NCI-H1930 (cell line): ENCODE measurements at places on chromosomes 5 and 9.

DNA sequence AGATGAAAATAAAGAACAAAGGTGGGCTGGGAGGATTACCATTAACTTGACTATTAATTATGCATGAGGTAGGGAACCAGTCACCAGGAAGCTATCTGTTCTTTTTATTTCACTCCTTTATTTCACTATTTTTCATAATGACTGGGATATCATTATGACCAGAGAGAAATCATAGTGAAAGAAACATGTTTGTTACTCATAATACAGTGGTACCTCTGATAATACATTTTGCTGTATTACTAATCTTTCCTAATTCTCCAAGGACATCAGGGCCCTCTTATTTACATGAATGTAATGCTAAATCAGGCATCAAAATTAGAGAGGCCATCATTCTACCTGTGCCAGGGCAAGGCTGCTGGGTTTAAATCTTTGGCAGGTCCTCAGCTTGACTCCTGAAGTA, 253.7 kb downstream of the NR3C1 start:
- no peak for DNase-seq

DNA sequence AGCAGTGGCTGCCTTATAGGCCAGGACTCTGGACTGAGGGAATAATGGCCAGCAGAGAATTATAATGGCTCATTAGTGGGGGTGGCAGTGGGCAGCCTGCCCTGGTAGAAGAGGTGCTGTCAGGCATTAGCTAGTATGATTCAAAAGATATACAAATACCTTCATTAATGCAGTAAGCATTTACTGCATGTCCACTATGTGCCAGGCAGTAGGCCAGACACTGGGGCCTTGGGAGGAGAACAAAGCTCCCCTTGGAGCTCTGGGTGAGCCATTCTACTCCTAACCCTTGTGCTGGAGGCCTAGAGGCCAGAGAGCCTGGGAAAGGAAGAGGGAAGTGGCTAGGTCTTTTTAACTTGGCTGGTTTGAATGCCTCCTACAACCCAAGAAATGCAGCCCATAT, 2.0 kb upstream of the GARNL3 start:
- DNase-seq: no peak

DNA sequence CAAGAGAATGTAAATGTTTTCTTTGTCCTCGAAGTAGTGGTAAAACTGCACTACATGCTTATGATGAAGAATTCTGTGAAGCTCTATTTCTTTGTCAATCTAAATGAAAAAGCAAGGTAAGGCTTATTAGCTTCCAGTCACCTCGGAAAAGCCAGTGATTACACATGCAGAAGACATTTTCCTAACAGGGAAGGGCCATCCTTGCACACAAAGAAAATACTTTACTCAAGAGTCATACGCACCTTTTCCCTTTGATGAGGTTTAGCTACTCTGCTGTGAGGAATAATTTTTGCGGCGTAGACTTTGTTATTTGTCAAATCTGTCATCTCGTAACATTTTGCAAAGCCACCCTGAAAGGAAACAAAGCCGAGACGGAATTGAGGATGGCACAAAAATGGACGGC, 1.1 kb downstream of the PLK2 start:
- DNase-seq: no peak

DNA sequence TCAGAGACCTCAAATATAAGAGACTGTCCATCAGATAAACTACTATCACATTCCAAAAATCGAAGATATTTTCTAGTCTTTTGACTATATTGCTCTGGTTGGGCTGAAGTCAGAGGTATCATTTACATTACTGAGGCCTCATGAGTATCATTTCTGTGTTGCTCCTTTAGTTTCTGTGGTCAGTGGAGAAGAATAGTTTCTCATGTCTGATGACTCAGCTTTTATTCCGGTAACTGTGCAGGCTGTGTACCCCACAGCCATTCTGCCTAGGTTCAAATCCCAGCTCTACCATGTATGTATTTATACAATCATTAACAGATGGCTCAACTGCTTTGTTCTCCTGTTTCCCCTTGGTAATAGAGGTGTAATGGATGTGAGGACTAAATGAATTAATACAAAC, 179.3 kb downstream of the ALDH1A1 start:
- no peak for DNase-seq

DNA sequence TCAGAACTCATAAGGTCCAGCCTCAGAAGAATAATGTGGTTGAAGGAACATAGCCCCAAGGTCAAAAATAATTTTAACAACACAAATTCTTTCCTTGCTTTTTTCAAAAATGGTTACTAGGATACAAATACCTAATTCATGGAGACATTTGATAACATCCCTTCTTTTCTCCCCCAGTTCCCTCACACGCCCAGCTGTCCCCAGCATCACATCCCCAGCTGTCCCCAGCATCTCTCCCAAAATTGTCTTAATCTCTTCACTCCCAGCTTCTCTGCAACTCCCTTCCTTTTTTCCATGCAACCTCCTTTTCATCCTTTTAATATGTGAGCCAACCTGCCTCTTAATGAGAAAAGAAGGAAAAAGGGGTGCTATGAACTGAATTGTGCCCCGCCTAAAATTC, 77.8 kb downstream of the FSTL4 start:
- DNase-seq: no peak

DNA sequence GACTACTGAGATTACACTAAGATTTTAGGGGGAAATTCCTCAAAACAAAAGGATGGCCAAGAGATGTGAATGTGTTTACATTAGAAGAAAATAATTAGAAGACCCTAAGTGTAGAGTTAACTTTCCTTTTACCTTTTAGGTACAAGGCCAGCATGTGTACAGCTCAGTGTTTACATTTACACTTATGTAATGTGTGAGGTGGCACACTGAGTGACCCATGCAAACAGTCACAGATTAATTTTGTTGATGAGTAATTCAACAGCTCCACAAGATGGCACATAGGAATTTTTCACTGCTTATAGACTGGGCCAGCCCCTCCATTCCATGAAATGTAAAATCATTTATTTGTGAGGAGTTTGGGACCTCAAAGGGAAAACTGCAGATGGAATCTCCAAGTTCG, 90.1 kb upstream of the SLC12A2 start:
- no peak for DNase-seq

- DNase-seq: no peak
These were observed 1763.7 kb downstream of the EFNA5 start for GRCh38 chr5:105907016-105907415.

DNA sequence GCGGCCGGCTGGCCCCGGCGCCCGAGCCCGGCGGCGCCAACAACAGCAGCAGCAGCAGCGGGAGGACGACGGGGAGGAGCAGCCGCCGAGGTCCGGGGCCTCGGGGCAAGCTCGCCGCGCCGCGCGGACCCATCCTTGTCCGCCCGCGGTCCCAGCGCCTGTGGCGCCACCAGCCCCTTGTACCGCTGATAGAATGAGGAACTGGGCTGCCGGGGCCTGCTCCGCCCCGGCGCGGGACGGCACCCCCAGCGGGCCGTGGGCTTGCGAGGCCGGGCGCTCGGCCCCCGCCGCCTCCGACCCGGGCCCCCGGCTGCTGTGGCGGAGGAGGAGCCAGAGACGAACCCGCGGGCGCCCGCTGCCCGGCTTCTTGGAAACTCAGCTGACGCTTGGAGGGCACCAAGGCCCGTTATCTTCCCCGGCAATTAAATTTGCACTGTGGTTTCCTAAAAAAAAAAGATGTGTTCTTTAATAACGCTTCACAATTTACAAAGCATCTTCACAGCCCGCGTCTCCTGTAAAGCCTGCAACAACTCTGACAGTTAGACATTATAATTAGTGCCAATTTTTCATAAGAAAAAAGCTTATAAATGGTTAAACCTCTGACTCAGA, at the start of gene ARSB:
Gene ARSB, minus strand, starts transcription at position 195 of the 609 bp plus-strand sequence. Its CDS starts 62 bp downstream, at position 133.
- no peak for DNase-seq

DNA sequence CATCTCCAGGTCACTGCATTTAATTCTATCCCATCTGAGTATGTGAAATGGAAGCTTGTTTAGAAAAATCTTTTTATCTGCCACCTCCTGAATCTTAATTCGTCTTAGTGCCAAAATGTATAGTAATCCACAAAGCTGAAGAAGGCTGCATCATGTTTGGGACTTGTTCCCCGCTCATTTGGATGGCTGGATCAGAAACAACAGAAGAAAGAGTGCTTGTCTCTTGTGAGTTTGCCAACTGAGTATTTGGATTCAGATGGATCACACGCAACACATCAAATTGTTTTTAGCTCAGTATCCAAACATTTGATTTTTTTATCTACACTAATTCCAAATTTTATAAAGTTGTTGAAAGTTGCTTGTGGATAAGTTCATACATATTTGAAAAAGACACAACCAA, 197.2 kb upstream of the PAPPA start:
- DNase-seq: no peak

DNA sequence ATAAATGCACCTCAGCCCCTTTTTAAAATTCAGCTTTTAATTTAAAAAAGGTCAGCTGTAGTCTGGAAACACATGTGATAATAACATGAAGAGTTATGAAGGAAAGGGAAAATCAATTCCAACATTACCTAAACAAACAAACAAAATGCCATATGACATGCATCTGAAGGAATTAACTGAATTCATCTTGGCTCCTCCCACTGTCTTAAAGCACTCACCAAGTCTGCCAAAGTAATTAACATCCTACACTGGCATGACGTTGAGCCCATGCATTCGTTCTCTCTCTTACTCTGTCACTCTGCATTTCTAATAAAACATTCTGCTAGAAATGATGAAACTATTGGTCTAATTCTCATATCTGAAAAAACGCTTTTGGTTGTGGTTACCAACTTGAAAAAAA, 37.7 kb downstream of the TSSK1B start:
- no peak for DNase-seq

DNA sequence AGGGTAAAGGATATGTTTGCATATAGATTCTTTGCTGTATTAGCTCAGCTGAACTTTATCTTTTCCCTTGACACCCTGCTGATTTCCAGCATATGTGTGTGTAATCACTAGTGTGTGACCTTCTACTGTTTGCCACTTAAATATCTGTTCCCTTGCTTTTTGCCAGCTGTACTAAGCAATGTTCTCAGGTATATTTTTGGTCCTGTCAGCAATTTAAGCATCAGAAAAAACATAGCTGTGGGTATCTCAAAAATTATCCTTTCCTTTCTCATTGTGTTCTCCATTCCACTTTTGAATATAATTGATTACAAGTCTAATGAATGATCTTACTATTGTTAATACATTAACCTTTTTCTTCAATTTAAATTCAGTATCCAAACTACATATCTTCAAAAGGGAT, 59.2 kb upstream of the CDH10 start:
- DNase-seq: no peak

DNA sequence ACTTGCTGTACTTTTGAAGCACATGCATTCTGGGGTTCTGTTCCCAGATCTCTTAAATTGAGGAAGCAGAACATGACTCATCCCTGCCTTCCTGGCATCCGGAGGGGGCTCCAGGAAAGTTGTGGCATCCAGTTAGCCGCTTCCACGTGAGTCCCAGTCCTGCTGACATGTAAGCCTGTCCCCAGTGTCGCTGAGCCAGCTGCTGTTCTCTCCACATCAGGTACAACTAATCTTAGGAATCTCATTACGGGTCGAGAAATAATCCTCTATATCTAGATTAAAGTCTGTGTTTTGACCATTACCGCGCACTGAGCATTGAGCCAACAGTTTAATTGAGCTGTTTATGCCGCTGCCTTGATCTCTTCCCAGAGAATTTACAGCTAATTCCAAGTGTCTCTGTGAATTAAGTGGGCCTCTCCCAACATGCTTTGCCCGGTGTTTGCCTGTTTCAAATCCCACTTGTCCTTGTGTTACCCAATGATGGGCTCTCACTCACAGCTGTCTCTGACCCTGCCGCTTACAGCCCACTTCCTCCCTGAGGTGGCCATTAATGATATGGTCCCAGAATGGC, 10.5 kb upstream of the SHB start:
- no peak for DNase-seq

GRCh38 chr5:126414874-126415502, 8.2 kb upstream of the GRAMD2B start:
- DNase-seq: no peak

DNA sequence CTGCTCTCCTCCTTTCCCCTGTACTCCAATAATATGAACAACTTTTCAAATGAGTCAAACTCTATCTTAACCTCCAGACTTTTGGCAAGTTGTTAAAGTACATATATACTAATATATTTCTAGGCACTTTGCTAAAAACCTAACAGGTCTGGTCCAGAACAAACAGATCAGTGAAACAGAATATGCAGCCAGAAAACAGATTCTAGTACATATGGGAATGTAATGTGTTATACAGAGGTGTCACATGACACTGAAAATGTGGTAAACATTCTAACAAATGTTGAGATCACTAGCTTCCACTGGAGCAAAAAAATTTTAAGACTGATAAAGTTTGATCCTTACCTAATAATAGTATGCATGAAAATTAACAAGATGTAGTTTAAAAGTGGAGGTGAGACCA, 136.9 kb downstream of the OR2K2 start:
- no peak for DNase-seq

GRCh38 chr5:81898403-81898802, 73.4 kb upstream of the ATG10 start:
- no peak for DNase-seq

DNA sequence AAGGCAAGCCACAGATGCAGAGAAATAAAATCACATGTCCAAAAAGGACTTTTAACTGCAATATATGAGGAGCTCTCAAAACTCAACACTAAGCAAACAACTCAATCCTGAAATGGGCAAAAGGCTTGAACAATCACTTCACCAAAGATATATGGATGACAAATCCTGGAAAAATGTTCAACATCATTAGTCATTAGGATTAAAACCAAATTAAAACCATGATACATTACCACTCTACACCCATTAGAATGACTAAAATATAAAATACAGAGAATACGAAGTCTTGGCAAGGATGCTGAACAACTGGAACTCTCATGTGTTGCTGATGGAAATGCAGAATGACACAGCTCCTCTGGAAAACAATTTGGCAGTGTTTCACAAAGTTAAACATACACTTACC, 277.4 kb downstream of the TLE1 start:
- no peak for DNase-seq

- DNase-seq: no peak
These were observed 5.6 kb downstream of the EFNA5 start for GRCh38 chr5:107665036-107665570.

- no peak for DNase-seq
These were observed 5.6 kb upstream of the STARD4 start for GRCh38 chr5:111517853-111518501.

DNA sequence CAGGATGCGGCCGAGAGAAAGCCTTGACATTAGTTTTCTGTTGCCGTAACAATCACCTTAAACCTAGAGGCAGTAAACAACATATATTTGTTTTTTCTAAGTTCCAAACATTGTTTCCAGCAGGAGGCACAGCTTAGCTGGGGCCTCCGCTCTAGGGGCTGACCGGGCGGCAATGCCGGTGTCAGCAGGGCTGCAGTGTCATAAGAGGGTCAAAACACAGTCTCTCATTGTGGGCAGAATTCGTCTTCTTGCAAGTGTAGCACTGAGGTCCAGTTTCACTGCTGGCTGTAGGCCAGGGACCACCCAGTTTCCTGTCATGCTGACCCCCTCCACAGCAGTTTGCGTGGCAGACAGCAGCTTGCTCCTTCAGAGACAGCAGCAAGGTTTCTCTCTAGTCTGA, 186.2 kb downstream of the PJA2 start:
- no peak for DNase-seq

GRCh38 chr9:6126377-6126776, 89.2 kb upstream of the IL33 start:
- DNase-seq: no peak
